ENCODE measurements at places on chromosomes 4 and X.

DNA sequence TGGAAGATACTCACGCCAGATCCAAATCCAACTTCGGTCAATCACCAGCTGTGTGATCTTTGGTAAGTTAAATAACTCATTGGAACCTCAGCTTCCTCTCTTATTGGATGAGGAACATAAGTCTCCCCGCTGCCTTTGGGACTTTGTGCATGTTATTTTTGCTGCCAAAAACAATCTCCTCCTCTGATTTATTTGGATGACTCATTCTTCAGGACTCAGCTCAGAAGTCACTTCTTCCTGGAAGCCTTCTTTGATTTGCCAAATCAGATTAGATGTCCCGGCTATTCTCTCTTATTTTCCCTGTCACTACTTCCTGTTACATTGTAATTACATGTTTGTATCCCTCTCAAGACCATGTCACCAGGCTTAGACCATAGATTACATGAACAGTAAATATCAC lies 138.0 kb upstream of the BOD1L1 start:
- DNase-seq: no peak

DNA sequence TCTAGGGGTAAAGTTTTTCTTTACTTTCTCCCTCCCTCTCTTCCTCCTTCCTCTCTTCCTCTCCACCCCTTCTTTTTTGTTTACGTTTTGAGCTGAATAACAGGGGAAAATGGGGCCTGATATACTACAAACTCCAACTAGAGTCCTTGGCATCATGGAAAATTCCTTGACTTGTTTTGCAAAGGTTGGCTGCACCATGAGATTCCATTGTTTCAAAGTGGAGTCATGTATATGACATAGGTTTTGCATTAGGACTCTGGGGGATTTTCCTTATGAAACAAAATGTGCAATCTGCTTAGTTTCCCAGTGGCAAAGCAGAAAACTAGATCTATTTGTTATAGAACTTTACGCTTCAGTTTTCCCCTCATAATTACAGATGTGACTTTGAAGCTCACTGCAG lies 233.5 kb upstream of the PGRMC2 start:
- DNase-seq: no peak

DNA sequence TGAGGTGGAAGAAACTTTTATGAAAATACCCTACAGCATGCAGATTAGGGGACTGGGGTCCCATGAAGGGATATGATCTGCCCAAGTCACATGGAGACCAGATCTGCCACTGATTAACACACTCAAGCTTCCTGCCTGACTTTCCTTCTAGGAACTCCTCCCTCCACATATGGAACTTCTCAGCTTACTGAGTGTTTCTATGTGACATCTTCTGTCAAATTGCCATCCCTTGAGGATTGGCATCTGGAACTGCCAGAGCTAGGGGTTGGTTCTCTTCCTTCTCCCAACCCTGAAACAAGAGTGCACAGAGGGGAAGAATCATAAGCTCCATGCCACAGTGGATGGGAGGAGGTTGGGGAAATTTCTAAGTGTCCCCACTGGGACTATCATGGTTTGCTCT lies 150.6 kb upstream of the MBNL3 start:
- DNase-seq: no peak

DNA sequence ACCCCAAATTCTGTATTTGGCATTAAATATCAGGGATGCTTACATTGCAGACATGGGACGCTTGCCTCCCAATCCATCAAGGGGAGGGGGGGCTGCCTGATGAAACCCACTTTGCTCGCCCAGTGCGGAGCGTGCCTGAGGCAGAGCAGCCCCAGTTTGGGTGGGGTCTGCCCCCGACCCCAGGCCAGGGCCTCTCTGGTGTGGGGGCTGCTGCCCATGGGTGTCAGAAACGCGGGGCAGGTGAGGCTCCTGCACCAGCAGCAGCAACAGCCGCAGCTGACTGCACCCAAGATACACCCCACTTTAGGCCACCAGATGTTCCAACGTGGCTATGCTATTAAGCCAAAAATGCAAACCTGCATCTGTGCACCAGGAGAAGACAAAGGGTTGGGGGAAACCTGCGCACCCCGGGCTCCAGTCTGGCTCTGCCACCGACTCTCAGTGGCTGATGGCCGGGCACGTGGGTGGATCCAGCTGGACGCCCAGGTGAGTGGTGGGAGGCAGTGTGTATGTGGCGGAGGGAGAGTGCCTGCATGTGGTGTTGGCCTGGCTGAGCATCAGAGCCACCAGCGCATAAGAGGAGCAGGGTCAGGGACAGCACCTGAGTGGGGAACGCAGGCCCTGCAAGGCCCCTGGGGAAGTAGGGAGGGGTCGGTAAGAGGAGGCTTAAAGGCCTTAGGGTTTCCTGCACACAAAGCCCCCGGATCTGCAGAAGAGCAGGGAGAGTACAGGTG lies 86.2 kb downstream of the ABLIM2 start:
- no peak for DNase-seq

GRCh38 chr4:188434643-188435042 lies 295.4 kb downstream of the TRIML1 start:
- DNase-seq: no peak

DNA sequence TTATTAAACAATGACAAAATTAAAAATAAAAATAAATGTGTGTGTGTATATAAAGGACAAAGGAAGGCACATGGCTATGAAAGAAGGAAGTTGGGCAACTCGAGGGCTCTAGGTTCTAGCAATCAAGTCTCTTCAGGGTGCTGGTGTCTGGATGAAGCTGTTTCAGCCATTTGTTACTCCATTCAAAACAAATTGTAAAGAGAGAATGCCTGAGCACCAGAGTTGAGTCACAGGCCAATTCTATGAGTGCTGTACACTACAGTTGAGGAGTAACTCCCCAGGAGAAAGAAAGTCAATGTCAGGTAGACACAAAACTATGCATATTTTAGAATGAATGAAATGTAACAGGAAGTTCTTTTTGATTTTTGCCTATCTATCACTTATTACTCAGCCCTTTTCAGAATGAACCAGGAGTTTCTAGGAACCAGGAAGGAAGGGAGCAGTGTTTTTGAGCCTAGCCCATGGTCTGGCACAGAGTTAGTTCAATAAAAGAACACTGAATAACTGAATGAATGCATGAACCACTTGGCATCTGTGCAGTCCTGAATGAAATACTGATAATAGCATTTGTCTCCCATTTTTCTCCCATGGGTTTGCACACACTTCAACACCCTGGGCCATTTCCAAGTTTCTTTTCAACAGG lies 151.7 kb upstream of the CPEB2 start:
- no peak for DNase-seq

DNA sequence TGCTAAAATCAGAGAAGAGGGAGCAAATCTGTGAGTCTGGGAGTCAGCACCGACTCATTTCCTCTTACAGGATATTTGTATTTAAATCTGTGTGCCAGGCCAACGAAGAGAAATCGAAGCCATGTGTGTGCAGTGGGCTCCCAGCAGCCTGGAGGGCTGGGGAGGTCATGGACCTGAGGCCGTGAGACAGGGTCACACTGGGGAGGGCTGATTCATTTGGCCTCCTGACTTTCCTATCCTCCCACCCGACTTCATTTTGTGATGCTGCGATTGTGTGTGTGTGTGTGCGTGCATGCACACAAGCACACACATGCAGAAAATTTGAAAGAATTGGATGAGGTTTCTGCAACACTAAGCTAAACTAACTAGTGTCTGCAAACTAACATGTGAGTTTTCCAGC lies 48.7 kb upstream of the STX18 start:
- no peak for DNase-seq

DNA sequence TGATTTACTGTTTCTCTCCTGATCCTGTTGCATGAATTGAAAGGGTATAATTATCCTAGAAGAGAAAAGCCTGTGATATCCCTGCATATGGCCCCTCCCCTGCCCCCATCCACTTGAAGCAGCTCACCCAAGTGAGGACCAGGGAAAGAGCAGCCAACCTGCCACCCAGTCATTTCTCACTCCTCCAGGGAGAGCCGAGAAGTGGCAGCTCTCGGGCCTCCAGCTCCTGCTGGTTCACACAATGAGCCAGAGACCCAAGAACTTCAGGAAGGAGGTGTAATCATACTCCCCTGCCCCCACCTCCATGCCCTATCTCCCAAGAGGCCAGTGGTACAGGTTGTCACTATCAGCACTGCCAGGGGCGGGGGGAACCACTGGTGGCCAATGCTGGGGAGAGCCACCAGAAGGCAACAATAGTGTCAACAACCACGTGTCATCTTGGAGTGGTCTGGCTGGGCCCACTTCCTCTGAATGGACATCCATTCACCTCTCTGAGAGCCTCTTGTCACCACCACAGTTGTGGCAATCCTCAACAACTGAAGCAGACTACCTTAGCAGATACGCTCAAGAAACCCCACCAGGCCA lies 42.9 kb downstream of the APOO start:
- DNase-seq: no peak

DNA sequence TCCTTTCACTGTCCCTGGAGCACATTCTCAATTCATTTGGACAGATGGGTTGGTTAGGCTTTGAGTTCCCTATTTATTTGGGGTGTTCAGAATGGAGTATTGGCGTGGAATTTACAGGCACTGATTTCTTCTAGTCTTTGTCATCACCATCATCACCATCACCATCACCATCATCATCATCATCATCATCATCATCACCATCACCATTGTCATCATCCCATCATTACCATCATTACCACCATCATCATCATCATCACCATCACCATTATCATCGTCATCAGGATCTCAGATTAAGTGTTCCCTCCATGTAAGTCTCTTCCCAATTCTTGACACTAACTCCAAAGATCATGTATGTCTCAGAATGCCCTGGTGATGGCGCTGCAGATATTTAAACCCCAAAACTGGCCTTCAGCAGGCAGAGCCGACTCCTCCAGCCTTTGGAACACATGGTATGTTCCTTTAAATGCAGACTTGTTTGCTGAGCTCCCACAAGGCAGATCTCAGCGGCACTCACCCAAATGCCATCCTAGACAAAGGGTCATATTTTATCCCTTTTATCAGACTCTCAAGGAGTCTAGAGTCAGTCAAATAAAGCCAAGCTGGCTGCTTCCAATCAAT lies 19.8 kb upstream of the FAM9A start:
- DNase-seq: no peak

DNA sequence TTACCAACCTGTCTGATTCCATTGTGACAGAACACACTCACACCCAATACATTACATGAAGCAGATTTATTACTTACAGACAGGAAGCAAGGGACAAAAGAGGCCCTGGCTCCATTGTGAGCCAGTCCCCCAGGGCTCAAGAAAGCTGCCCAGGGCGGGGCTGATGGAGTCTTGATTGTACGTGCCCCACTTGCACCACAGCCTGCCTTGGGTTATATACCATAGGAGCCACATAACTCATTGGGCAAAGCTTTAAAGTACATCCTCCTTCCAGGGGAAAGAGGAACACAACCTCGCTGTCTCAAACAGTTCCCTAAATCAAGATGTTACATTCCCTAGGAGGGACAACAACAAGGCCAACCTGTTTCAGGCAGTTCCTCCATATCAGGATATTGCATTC lies 3.4 kb upstream of the ZRSR2 start:
- no peak for DNase-seq

DNA sequence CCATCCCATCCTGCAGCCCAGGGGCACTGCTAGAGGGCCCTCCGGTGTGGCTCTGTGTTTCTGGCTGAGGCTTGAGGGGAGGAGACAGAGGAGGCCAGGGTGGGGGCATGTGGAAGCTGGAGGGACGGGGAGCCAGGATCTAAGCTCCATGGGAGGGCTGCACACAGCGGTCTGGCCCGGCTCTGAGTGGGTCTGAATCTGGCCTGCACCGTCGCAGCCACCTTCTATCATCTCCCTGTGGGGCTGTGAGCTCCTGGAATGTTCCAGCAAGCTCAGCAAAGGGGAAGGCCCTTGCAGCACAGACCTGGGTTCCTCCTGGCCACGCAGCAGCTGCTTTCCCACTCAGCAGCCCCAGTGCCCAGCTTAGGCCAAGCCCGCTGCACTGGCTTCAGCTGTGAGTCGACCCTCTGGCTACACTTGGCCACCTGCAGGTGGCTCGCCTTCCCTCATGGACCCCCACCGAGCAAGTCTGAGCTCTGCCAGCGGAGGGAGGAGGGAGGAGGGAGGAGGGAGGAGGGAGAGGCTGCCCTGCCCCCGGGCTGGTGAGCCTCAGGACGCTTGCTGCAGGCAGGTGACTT lies 5.3 kb downstream of the NKX1-1 start:
- DNase-seq: no peak

DNA sequence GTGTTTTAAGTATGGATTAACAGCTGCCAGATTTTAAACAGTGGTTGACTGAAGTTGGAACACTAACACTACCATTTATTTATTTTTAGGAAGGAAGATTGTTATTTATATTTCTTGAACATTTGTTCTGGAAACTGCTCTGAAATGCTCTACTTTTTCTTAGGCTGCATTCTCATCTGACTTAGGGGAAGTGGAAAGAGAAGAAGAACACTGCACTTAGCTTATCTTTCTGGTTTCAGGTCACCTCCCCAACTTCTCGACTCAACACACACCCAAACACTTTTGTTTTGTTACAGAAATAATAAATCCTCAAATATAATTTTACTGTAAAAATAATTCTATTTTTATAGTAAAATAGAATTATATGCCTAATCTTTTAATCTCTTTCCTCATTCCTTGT lies 18.6 kb downstream of the BLTP1 start:
- no peak for DNase-seq

DNA sequence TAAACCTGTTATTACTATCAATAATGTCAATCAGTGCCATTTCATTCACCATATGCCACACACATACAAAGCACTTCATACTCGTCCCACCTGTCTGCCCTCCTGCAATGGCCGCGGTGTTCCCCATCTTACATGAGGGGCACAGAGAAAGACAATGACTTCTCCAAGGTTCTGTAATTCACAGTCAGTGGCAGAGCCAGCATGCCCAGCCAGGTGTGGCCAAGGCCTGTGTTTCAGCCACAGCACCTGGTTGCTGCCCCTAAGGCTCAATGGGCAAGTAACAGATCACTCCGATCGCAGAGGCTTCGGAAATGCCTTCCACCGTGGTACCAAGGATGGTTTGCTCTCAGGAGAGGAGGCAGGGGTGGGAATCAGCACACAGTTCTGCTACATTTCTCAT lies 10.9 kb downstream of the AFAP1 start:
- no peak for DNase-seq

GRCh38 chr4:23269566-23269965 lies 576.8 kb downstream of the GBA3 start:
- no peak for DNase-seq

DNA sequence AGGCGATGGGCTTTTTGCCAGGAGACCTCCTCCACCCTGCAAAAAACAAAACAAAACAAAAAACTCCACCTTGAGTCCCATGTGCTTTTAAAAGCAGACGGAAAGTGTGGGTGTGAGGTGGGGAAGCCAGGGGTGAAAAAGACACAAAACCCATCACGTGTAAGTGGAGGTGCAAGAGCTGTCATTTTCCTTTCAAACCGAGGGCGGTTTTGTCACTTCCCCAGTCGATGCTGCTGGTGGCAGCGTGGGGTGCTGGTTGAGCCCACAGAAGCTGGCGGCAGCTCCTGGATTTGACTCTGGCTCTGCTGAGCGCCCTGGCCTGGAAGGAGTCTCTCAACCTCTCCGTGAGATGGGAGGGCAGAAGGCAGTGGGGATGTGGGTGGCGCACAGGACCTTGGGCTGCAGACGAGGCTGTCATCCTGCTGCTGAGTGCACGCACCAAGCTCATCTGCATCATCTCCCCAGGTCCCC lies 110.0 kb downstream of the PSAPL1 start:
- no peak for DNase-seq
